ENCODE measurements at places on chromosomes 1 and 21. TPM values are rescaled to one million over a fixed set of nuclear protein-coding genes. Genes with fewer than 3 reads are reported as not detected.

Gene IFI44L
- 11.6 TPM for total RNA-seq

Gene LCE1C
- not detected for total RNA-seq

Gene DCDC2B
- total RNA-seq: not detected

Gene SERTAD4
- total RNA-seq: 1.3 TPM

Gene HAO2
- not detected for total RNA-seq

Gene GLMN
- 2.5 TPM for total RNA-seq

Gene SYCP1
- total RNA-seq: not detected

Gene SH3BGR
- not detected for total RNA-seq

GRCh38 chr1:236753516-236753915, 41.6 kb upstream of the MTR start:
- DNase-seq: no peak

DNA sequence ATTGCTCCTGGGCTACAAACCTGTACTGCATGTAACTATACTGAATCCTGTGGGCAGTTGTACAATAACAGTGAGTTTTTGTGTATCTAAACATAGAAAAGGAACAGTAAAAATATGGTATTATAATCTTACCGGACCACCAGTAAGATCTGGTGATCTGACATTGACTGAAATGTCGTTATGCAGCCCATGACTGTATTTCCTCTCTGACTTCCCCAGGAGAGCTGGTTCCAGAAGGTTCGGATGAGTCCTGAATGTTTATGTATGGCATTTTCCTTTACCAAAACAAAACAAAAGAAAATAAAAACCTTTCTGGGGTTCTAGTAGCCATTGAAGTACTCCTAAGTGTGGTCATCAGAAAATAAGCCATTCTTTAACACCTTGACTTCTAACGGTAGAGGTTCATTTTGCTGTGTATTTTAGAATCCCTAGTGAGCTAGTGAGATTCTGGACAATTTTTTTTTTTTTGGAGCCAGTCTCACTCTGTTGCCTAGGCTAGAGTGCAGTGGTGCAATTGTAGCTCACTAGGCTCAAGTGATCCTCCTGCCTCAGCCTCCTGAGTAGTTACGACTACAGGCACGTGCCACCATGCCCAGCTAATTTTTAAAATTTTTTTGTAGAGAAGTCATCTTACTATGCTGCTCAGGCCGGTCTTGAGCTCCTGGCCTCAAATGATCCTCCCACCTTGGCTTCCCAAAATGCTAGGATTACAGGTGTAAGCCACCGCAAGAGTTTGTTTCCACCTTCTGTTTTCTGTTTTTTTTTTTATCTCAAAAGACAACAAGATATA, 27.7 kb downstream of the UBE4B start:
- no peak for DNase-seq

GRCh38 chr1:12150456-12151200, 16.2 kb upstream of the TNFRSF1B start:
- DNase-seq: no peak

- no peak for DNase-seq
These were observed 52.8 kb downstream of the TNFSF18 start for GRCh38 chr1:172997941-172998361.

GRCh38 chr1:70048336-70049094, 156.9 kb downstream of the LRRC40 start:
- no peak for DNase-seq

DNA sequence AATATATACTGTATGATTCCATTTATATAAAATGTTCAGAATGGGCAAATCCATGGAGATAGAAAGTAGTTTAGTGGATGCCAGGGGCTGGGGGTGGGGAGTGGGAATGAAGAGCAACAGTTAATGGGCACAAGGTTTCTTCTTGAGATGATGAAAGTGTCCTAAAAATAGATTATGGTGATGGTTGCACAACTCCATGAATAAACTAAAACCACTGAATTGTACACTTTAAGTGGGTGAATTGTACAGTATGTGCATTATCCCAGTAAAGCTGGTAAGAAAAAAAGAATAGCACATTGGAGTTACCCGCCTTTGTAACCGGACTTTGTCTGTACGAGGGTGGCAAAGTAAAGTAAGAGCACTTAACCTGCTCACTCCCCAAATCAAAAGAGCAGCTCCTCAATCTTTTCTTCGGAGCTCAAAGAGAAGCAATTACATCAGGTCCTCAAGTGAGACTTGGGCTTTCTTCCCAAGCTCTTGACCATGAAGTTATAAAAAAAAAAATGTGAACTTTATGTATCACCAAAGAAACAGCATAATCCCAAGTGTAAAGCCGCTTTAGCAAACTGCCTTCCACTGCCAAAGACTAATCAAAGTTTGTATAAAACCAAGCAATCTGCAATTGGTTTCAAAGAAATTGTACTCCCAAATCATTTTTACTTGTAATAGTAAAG, 32.1 kb downstream of the ALDH9A1 start:
- DNase-seq: no peak

GRCh38 chr21:31735511-31735992, 3.6 kb upstream of the SCAF4 start:
- DNase-seq: no peak

- no peak for DNase-seq
These were observed 31.8 kb upstream of the ACTN2 start for GRCh38 chr1:236654511-236654910.

DNA sequence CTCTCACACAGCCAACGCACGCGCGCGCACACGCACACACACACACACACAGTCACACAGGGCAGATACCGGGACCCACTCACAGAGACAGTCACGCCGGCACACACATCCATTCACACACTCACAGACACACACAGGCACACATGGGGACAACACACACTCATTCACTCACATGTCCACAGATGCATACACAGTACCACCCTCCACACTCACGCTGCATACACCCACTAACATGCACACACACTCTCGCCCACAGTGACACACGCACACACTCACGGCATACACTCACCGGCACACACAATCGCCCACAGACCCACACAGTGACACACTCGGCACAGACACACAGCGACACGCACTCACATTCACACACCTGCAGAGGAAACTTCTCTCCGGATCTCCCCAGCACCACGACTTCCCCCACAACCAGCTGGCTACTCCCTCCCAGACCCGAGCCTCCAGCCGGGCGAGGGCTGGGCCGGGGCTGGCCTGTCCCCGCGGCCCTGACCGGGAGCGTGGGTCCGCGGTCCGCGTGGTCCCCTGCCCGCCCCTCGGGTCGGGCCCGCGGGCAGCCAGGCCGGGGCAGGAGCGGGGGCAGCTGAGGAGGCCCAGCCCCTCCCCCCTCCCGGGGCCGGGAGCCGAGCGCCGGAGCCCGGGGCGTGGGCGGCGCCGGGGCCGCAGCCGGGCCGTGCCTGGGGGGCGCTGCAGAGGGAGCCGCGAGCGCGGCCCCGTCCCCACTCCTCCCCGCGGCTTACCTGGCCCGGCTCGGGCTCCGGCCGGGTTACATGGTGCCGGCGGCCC, 552 bp downstream of the DLGAP3 start:
- DNase-seq: no peak

- DNase-seq: no peak
These were observed 27.8 kb downstream of the FOXD2 start for GRCh38 chr1:47465605-47466004.

- no peak for DNase-seq
These were observed 812.8 kb upstream of the BRINP3 start for GRCh38 chr1:191290441-191290840.

DNA sequence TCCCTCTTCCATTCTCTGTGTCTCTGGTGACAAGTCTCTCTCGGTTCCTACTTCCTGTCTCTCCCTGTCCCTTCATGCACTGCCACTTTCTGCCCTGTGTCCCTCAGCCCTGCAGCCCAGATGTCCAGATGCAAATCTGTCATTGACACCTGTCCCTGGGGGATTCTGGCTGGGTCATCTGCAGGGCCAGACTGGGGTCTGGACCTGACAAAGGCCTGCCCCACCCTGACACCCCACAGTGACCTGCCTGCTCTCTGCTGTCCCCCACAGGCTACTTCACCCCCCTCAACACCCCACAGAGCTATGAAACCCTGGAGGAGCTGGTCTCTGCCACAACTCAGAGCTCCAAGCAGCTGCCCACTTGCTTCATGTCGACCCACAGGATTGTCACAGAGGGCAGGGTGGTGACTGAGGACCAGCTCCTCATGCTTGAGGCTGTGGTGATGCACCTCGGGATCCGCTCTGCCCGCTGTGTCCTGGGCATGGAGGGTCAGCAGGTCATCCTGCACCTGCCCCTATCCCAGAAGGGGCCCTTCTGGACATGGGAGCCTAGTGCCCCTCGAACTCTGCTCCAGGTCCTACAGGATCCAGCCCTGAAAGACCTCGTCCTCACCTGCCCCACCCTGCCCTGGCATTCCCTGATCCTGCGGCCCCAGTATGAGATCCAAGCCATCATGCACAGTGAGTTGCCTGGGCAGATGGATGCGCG, 7.2 kb downstream of the THEMIS2 start:
- no peak for DNase-seq

DNA sequence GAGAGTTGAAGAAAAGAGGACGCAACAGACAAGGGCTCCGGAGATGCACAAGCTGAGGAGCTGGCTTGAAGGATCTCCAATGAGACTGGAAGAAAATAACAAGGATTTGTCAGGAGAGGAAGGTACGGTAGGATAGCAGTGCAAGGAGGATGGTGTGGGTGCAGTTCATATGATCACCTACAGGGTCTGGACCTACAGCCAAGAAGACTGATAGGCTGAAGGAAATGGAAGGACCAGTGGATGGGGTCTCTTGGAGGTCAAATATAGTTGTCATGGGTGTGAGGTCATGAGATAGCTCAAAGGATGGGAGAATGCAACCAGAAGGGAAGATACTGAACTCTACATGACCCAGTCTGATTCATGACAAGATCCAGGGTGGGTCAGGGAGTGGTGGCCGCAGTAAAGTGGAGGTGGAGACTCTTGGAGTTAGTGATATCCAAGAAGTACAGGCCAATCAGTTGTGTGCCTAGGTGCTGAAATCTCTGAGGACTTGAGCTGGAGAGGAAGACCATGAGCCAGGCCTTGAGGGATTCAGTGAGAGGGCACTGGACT, 15.3 kb upstream of the KANK4 start:
- no peak for DNase-seq

DNA sequence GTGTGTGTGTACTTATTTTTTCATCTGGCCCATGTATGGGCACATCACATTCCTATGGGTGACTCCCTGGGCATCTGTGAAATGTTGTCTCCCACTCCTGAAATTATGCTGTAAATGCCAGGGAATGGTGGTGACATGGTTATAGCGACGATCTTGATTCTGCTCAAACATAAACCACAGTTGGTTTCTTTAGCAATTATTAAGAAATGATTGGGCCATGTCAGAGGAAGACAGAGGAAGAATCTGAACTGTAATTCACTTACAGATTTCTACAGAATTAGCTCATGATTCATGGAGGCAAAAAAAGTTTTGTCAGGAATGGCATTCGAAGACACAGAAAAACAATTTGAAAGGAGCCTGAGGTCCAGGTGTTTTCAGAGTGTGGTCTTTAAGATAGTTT, 25.8 kb upstream of the KCNE1 start:
- no peak for DNase-seq

- DNase-seq: no peak
These were observed 95.9 kb downstream of the LRIG2 start for GRCh38 chr1:113168946-113169345.

DNA sequence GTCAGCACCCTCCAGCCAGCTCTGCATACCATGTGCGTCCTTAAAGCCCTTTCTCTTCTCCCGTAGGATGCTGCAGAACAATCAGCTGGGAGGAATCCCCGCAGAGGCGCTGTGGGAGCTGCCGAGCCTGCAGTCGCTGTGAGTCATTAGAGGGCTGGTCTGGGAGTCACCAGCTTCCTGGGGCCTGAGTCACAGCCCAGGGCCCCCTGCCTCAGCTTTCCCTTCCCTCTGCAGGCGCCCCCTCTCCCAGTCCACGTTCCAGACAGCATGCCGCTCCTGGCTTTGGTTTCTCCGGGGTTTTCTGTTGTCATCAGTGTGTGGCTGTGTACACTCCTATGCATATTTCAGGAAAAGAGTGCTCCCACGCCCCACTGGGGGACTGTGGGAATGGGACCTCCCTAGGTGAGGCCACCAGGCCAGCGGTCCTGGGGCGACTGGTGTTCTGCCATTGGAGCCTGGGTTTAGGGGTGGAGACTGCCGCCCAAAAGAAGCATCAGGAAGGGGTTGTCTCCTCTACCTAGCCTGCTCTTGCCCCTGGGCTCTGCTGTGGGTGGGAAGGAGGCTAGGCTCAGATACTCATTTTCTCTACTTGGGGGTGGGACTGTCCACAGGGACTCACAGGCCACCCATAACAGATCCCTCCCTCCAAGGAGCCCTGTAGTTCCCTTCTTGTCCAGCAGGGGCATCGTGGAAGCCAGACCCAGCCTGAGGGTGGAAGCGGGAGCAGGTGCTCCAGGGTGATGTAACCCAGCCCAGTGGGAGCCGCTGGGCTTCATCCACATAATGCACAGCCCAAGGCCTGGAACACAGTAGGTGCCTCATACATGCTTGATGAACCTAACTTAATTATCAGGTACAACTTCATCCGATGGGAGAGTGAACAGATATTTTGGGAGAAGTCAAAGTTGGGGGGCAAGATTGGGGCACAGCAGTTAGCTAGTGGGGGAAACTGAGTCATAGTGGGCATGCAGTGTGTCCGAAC, 42.5 kb downstream of the LGR6 start:
- peak; percentile 84 for DNase-seq

DNA sequence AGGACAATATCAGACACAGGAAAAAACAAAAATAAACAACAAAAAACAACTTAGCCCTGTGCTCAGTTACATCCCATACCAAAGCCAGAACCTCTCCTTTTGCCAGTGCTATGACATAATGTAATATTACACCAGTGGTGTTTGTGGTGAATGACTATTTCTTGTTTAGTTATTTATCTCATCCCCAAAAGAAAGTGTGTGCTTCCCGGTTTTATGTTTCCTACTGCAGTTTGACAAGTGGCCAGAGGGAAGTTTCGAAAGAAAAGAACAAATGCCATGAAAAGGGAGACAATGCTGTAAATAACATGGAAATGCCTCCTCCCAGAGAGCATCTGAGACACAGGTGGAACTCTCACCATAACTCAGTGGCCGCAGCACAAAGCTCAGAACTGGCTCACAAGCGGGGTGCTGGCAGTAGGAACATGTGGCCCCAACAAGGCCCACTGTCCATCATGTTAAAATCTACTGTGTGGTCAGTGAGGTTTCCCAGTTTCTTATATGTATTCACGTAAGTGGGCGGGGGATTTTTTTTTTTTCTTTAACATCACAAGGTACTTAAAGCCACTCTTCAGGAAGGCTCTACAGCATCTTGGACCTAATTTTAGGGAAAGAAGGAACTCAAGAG, 158.2 kb downstream of the BARHL2 start:
- DNase-seq: no peak

DNA sequence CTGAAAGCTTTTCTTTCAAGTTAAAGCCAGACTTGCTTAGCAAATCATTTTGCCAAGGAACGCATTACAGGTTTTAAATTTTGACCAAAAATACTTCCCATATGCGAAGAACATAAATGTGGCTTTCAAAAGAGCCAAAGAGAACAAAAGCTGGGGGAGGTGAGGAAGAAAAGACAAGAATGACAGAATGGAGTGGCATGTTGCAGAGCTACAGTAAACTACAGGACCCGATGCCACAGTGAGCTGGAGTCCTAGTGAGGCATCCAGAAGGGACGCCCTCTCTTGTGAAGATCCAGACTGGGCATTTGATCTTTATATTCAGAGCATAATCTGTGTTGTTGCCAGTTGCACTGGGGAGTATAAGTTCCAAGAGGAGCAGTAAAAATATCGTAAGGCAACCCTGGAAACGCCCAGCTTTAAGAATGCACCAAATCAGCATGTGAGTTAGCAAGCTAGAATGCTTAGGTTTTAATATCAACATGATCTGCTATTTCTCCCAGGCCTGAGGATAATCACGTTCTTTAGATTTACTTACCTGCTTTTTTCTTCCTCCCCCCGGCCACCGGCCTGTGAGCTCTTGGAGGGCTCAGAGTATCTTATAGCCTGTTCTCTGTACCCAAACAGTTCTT, 48.4 kb upstream of the HOOK1 start:
- DNase-seq: no peak

Measured in Peyer's patch (tissue), 4 donors.